ENCODE measurements at places on chromosomes 5 and 9.

GRCh38 chr5:56498759-56499395 is 265.7 kb upstream of the ANKRD55 start:
- no peak for DNase-seq

- DNase-seq, result no peak
Measured at GRCh38 chr5:154618696-154619095, 136.5 kb upstream of the LARP1 start.

DNA sequence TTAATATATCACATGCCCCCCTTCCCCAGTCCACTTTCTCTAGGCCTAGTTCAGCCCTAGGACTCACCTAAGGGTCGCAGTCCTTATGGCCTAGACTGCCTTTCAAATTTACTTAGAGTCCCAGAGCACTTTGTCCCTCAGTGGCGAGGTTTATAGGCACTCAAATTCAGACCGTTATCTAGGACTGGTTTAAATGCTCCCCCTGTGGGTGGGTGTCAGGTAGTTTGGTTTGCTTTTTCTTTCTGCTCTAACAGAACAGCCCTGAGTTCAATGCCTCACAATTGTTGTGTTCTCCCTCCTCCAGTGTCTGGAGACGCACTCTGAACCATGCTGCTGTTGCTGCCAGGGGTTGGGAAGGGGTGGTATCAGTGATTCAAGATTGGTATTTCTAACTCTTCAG is 317.1 kb downstream of the MAT2B start:
- no peak for DNase-seq

- DNase-seq, result no peak
Measured at GRCh38 chr5:168324859-168325630, 33.6 kb downstream of the WWC1 start.

DNA sequence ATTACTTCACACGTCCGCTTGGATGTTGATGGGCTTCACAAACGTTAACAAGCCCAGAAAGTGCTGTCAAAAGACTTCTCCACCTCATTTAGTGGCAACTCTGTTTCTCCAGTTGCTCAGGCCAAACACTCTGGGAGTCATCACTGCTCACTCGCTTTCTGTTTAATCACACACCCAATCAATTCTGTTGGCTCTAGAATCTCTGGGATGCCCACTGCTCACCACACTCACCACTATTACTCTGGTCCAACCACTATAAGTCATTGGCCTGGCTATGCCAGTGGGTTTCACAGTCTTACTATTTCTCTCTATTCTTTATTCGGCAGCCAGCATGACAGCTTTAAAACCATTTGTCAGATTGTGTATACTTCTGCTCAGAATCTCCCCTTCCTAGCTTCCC is 163.5 kb downstream of the KDM4C start:
- no peak for DNase-seq

GRCh38 chr9:136437430-136437829 is 2.2 kb downstream of the INPP5E start:
- DNase-seq, result no peak

Data from stimulated activated CD8-positive, alpha-beta memory T cell treated with anti-CD3 and anti-CD28 coated beads, Interleukin-7, amount 100 ng/mL, for 1 hour (primary cell).